Activated CD4-positive, alpha-beta T cell treated with anti-CD3 and anti-CD28 coated beads for 4 hours (primary cell): ENCODE measurements at places on chromosomes 1 and 21.

DNA sequence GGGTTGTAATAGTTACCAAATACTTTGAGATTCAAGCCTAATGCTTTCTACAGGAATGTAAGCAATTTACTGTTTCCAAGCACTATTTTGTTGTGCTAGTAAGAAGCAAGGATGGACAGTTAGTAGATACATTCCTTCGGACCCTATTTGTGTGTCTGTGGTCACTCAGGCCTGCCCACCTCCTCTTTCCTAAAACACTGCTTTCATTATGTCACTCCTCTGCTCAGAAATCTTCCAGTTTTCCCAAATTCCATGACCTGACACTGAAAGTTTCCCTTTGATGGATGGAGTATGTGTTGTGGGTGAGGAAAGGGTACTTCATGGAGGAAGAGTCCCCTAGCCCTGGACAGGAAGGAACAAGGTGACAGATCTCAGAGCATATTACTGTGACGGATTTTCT lies 141.1 kb downstream of the DISP1 start:
- DNase-seq: no peak

DNA sequence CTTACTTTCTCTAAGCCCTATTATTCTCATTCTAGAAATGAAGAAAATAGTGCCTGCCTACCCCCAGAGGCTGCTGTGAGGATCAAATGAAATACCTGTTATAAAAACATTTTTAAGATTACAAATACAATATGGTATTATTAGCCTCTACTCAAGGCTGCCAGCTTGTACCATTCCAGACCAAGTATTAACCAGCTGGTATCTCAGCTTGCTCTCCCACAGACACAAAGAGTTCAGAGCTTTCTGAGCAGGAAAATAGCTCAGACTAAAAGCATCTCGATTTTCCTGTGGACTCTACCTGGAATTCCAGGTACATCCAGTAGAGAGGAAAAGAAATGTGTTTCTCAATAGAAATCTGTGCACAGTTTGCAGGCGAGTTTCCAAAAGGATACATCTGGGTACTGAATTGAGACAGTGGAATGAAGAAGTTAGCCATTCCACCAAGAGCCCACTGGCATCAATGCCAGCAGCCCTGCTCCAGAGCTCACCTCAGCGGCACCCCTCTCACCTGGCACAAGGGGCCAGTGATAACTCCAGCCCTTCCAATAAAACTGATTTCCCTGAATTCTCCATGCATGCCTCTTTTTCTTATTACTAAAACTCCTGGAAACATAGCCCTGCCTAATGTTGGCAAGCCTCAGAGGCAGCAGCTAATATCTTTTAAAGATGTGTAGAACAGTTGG lies 31.0 kb downstream of the TGFBR3 start:
- DNase-seq: no peak

GRCh38 chr1:78715181-78715661 lies 65.6 kb downstream of the IFI44 start:
- no peak for DNase-seq

DNA sequence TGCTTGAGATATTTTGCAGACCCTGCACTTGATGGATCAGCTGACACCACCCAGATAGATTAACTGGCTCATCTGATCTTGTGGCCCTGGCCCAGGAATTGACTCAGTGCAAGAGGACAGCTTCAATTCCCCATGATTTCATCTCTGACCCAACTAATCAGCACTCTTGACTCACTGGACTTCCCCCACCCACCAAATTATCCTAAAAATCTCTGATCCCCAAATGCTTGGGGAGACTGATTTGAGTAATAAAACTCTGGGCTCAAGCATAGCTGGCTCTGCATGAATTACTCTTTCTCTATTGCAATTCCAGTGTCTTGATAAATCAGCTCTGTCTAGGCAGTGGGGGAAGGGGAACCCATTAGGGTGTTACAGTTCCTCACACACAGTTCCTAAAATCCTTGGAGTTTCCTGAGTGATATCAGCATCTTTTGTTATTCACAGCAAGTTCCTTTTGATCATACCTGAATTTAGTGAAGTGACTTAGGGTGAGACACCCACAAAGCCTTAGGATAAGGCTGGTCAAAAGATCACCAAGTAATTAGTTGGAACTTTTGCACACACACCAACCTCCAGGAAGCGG lies 104.2 kb downstream of the COP1 start:
- peak; percentile 1 for DNase-seq

- DNase-seq: no peak
Observed at GRCh38 chr1:17874231-17874630, 119.1 kb downstream of the ACTL8 start.

DNA sequence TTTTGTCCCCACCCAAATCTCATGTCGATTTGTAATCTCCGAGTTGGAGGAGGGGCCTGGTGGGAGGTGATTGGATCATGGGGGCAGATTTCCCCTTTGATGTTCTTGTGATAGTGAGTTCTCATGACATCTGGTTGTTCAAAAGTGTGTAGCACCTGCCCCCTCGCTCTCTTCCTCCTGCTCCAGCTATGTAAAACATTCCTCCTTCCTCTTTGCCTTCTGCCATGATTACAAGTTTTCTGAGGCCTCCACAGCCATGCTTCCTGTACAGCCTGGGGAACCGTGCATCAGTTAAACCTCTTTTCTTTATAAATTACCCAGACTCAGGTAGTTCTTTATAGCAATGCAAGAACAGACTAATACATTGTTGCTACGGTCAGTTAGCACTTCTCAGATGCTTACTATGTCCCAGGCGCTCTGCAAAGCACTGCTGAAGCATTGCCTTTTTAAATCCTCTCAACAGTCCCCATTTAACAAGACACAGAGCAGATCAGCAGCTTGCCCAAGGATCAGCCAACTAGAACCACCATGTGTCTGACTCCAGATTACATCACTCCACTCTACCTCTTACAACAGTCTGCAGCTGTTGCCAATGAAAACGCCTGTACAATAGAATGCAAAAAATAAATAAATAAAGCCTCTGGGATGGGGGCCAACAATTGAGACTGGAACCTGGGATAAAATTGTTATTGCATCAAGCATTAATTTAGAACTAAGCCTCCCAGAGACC lies 52.4 kb upstream of the USP1 start:
- no peak for DNase-seq

GRCh38 chr1:54347955-54348699 lies 58.1 kb downstream of the SSBP3 start:
- DNase-seq: no peak

DNA sequence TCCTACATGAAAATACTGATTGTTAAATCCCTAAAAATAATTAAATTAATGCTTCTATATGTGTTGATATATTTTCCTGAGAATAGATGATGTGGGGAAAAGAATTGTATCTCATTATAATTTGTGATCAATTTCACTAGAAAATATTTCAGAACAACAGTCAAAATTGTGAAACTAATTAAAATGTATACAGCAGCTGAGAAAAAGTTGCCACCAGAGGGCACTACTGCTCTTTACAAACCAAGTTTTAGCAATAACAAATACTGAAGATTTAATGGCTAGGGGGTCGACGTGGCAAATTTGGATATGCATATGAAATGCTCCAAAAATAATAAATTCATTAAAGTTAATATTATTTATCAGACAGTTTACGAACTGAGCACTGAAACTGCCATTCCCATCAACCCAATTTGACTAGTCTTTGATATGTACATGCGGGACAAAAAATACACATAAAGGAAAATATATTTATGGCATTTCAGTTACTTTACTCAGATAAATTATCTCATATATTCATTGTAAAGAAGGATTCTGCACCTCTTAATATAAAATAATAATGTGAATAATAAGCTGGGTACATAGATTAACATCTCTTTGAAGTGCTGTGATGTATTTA lies 96.3 kb upstream of the TMPRSS15 start:
- no peak for DNase-seq

DNA sequence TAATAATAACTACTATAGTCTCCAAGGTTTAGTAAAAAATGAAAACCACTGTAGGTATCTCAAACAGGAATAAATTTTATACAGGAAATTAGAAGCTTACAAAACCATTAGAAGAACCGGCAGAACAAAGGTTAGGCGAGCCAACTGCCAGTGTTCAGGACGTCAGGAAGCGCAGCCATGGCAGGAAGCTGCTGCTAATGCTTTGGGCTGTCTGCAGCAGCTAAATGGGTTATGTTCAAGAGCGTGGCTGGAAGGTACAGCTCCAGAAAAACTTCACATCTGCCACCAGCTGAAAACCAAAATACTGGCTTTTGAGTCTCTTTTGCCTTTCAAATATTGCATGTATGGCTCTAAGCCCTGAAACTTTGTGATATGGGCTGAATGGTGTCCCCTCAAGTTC lies 35.7 kb upstream of the MYSM1 start:
- no peak for DNase-seq

DNA sequence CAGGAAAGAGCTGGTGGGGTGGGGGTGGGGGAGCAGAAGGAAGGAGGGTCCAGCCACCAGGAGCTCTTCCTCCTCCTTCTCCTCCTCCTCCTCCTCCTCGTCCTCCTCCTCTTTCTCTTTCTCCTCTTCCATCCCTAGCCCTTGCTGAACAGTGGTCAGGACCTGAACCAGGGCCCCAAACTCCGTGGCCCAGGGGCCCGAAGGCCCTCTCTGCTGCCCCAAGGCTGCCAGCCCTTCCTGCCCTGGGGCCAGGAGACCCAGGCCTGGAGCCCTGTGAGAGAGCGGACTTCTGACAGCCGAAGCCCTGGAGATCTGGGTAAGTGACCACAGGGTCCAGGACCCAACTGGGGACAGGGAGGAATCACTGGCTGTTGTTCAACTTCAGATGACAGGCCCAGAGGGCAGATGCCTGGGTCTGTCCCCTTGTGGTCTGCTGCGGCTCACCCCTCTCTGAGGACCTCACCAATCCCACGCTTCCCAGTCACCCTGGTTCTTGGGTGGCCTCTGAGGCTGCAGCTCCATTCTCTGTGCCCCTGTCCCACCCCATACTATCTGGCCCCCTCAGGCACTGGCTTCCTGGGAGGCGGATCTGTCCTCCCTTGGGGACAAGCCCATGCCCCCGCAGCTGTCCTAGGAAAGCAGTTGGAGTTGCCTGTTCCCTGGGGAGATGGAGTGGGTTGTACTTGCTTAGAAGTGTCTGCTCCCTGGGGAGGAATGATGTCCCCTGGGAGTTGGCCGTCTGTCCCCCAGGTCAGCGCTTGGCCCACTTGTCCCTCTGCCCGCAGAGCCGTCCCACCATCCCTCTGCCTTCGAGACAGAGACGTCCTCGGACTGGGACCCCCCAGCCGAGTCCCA lies 51.8 kb downstream of the VWA5B1 start:
- no peak for DNase-seq

GRCh38 chr1:201827321-201828216 lies 1.4 kb upstream of the IPO9 start:
- no peak for DNase-seq

GRCh38 chr1:205523891-205524793 lies 19.7 kb downstream of the CDK18 start:
- peak; percentile 74 for DNase-seq

GRCh38 chr1:221910222-221910621 lies 168.3 kb upstream of the DUSP10 start:
- DNase-seq: no peak

DNA sequence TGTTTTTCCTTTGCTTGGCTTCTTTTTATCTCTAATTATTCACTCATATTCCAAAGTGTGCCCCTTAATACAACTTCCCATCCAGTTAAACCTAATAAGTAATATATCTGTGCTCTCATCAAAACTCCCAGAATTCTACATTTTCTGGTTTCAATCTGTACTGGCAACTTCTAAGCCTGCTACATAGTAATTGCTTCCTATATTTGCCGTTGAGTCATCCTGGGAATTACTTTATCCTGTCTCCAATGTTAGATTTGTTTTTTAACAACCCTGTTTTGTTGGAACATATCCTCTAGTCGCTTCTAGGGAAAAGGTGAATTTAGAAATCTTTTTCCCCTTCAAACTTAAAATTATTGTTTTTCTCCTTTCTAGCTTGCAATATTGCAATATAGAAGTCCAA lies 620.5 kb upstream of the PKN2 start:
- DNase-seq: no peak

DNA sequence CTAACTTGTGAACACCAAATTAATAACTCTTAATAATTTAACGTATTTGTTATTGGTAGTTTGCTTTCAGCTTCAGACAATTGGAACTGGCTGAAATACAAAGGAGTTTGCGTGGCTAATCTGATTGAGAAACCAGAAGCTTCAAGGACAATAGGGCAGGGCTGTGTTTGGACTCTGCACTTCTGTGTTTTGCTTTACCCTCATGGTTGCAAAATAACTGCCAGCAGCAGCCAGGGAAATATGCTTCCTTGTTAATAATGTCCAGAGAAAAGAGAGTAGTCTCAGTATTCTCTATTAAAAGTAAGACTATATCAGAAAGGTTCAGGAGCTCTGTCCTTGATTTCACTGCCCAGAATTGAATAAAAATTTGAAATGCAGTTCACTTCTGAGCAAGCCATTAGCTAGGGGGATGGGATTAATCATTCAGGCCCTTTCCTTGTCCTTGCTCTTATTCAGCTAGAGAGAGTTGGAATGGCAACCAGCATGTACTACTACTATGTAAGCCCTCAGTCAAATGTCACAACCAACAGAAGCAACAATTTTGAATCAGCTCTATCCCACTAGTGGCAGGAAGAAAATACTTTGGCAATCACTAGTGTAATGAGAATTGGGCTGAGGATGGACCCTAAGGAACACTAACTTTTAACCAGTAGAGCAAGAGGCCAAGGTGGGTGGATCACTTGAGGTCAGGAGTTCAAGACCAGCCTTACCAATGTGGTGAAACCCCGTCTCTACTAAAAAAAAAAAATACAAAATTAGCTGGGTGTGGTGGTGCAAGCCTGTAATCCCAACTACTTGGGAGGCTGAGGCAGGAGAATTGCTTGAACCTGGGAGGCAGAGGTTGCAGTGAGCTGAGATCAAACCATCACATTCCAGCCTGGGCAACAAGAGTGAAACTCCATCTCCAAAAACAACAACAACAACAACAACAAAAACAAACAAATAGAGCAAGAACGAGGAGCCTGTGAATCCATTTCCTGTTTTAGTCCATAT lies 76.8 kb downstream of the POU2F1 start:
- DNase-seq: no peak

DNA sequence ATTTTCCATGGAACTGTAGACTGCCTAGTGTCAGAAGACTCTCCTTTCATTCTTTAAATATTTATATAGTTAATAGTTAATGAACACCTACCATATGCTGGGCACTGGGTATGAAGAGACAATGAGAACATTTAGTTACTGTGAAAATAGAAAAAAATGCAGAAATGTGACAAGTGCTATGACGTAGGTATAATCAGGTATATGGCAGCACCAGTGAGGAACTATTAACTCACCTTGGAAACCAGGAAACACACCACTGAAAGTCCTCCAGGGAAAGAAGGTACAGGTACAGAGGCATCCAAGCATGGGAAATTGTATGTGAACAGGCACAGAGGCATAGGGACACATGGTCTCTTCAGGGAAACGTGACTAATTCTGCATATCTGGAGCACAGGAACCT lies 42.3 kb downstream of the DPT start:
- DNase-seq: no peak
